ENCODE measurements at places on chromosomes 4 and X.

DNA sequence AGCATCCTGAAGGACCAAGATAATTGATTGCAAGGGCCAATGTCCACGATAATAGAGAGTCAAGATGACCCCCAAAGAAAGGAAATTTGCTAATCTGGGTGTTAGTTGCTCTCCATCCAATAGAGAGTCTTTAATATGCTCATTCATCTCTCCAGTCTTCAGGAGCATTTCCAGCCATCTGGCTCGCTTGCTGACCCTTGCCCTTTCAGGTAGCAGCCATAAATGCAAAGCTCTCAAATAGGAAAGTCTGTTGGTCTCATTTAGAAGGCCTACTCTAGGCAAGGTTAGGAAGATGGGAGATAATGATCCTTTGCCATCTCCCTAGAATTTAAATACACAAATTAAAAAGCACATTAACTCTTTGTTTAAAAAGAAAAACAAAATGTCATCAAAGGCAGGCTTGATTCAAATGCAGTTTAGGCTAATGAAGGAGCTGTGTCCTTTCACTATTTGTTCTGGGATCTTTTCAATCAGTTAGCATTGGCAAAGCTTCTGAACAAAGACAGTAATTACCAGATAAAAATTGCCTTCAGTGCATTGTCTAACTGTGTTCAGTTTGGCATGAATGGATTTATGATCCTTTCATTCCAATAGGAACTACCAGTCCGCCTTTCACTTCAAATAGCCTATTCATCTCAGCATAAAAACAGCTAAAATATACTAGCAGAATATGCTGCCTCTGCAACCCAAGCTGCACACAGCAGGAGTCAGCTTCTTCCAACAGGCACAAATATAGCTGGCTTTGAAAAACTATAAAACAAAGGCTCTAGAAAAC is 49.6 kb upstream of the ATXN3L start:
- DNase-seq, result no peak

- no peak for DNase-seq
Observed at GRCh38 chrX:136588036-136588435, 56.0 kb downstream of the VGLL1 start.

DNA sequence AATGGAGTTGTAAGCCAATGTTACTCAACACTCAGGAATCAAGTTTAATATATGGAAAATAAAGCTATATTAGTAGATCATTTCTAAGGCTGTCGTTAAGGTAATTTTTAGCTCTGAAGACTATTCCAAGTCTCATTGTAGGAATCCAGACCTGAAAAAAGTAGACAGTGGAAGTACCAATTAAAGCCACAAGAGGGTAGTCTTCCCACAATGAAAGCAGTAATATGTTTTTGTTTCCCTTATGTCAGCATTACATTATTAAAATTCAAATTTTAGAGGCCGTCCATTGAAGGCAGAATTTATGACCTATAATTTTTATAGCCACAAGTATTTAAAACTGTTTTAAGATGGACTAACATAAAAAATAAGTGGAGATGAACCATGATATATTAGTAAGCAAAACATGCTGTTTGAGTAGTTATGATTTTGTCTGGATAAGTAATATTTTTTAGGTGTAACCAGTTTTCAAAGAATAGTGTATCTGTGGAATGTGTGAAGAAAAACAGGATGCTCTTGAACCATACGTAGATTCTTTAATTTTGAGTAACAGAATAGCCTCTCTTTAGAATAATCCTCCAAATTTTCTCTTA is 372.6 kb upstream of the TECRL start:
- DNase-seq, result no peak

- no peak for DNase-seq
Observed at GRCh38 chr4:173909294-173909693, 374.2 kb downstream of the FBXO8 start.

DNA sequence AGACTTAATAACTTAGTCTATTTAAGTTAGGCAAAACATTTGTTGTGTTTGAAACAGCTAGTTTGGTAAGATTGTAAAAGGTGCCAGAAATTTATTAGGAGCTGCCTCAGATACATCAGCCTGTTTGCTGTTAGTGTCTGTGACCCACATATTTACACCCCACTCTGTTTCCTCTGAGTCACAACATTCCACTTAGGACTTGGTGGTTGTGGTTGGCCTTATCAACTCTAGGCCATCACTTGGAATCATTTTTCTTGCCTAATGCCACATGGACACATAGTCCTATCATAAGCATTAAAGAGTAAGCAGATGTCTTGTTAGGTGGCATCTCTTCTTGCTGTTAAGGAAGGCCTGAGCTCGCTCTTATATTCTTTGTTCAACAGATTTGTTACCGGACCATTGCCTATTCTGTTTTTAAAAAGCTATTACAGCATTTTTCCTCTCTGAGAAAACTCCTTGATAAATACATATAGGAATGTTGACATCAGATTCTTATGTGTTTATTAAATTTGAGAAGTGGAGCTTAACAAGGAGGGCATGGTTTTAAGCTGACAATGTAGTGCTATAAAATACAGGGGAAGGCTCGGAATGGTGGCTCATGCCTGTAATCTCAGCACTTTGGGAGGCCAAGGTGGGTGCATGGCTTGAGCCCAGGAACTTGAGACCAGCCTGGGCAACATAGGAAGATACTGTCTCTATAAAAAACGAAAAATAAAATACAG is 51.2 kb upstream of the PGRMC2 start:
- no peak for DNase-seq

DNA sequence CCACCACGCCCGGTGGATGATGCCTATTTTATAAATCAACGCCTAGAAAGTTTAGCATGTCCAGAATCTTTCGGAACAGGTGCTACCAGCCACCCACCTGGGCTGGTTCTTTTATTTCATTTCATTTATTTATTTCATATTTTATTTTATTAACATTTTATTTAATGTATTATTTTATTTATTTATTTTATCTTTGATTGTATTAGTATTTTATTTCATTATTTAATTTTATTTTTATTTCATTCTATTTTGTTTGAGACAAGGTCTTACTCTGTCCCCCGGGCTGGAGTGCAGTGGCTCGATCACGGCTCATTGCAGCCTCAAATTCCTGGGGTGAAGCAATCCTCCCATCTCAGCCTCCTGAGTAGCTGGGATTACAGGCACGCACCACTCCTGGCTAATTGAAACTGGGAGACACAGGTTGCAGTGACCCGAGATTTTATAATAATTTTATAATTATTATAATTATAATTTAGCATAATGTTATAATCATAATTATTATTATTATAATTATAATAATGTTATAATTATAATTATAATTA is 187.2 kb downstream of the SHOX start:
- DNase-seq, result no peak

GRCh38 chr4:84501202-84501503 is 2.1 kb upstream of the NKX6-1 start:
- no peak for DNase-seq

DNA sequence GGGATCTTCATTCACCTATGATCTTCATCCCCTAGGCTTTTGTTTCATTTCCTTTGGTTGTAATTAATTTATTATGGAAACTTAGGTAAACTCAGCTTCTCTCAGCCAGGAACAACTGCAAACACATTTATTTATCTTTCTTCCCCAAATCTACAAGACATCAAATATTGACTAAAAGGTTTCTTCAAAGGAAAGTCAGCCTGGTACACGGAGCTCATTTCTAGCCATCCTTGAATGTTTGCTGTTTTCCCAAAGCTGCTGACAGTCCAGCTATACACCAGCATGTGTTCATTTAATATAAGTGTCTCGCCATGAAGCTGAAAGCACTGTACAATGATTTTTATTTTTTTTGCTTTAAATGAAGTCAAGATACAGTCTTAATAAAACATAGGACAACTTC is 16.8 kb downstream of the RBM47 start:
- no peak for DNase-seq

GRCh38 chr4:10949039-10949733 is 264.6 kb upstream of the CLNK start:
- DNase-seq, result no peak

GRCh38 chr4:106038012-106038411 is 142.7 kb downstream of the NPNT start:
- no peak for DNase-seq

DNA sequence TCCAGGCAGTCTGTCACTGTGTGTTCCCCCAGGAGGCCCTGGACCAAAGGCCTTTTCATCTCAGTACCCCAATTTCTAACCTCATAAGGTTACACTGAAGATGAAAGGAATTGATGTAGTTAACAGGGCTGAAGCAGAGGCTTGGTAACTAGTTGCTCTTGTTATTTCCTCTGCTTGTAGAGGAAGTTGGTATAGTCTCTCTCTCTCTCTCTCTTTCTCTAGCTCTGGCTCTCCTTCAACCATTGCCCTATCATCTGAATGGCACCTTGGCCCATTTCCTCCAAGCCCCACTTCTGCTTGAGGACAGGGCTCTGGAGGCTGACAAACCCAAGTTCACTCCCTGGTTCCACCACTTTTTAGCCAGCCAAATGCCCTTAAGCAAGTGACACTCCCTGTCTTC is 96.1 kb downstream of the MAMLD1 start:
- no peak for DNase-seq

GRCh38 chr4:42197341-42197740 is 44.9 kb upstream of the BEND4 start:
- no peak for DNase-seq

DNA sequence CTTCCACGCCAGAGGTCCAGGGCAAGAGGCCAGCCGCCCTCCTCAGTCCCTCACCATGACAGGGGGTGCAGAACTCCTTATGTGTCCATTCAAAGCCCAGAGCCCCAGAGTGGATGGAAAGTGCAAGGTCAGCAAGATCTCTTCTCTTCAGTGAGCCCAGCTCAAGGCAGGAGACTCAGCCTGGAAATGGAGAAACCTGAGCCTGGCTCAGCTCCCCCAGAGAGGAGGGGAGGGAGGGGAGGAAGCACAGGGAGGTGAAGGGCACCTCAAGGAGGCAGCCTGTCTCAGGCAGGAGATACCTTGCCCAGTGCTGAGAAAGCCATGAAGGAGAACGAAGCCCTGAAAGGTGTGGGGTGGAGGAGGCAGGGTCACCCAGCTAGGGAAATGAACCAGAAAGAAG is 121.8 kb upstream of the PJA1 start:
- DNase-seq, result no peak

DNA sequence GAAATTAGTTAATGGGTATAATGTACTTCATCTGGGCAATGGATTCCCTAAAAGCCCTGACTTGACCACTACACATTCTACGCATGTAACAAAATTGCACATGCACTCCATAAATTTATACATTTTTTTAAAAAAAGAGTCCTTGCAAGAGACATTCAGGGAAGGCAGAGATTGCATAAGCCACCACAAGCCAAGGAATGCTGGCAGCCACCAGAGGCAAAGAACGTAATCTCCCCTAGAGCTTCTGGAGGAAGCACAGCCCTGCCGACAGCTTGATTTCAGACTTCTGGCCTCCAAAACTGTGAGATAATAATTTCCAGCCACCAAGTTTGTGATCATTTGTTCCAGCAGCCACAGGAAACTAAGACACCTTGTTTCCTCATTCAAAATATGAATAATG is 185.6 kb upstream of the GALNT7 start:
- DNase-seq, result no peak

DNA sequence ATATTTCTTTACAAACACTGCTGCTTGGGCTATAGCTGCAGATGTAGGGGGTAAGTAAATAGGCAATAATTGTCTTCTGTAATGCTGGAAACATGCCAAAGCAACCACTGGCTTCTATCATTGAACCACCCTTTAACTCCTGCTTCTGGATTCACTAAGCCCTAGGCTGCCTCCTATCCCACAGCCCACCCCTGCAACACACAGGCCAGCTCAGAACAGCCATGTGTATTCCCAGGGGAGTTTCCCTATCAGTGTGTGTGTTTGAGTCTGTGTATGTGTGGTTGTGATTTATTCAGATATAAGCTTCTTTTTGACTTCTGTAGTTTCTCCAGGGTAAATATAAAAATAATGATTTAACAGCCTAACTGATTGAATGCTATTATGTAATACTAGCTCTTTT is 291.3 kb downstream of the PCDH10 start:
- DNase-seq, result no peak

GRCh38 chrX:130418066-130418465 is 16.3 kb downstream of the RBMX2 start:
- no peak for DNase-seq

GRCh38 chr4:87884976-87885549 is 52.3 kb downstream of the MEPE start:
- no peak for DNase-seq

- DNase-seq, result no peak
Observed at GRCh38 chr4:47831026-47831679, 6.7 kb downstream of the CORIN start.

GRCh38 chr4:145099653-145100052 is 1.5 kb downstream of the ABCE1 start:
- no peak for DNase-seq

DNA sequence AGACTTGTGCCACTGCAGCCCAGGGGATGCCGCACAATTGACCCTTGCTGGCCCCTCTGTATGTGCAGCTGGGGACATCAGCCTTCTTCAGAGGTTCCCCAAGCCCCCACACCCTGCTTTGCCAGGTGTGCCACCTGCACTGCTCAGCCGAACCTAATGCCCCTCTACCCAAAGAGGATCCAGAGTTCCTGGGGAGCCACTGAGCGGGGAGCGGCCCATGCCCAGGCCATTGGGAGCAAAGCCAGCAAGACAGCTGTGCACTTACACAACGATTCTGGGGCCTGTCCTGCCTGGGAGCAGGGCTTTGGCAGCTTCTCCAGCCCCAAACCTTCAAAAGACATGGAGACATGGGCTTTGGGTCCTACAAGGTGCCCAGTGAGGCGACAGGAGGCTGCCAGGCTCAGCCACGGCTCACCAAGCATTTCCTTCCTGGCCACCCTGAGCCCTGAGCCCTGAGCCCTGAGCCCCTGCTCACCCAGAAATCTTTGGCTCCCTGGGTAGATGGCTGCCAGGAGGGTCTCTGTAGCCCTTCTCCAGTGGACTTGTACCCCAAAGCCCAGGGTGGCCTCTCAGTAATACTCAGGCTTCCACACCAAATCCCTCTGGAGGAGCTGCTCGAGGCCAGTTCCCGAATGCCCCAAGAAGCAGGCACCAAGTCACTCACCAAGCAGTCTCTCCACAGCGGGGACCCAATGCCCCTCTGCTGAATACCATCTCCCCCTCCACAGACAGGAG is 13.0 kb downstream of the PNMA6E start:
- DNase-seq, result no peak

DNA sequence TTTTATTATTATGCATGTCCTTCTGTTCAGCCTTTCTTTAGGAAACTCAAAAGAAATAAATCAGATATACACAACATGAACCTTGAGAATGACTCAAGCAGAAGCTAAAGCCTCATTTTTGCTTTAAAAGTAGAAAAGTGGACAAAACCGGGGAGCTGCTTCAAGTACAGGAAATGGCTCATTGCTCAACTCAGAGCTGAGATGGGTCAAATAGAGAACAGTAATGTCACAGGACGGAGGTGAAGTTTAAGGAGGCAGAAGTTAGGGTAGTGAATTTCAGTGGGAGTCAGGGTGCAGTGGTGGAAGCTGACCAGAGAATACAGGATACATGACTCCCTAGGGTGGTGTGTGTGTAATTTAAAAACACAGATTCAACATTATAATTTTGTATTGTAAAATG is 22.2 kb downstream of the PHKA2 start:
- no peak for DNase-seq

- DNase-seq, result no peak
Observed at GRCh38 chr4:138540056-138540800, 298.1 kb upstream of the SLC7A11 start.
